SJCRH30 (cell line): ENCODE measurements at places on chromosomes 6 and 20.

GRCh38 chr6:149580880-149581279, 14.7 kb downstream of the GINM1 start:
- no peak for DNase-seq

DNA sequence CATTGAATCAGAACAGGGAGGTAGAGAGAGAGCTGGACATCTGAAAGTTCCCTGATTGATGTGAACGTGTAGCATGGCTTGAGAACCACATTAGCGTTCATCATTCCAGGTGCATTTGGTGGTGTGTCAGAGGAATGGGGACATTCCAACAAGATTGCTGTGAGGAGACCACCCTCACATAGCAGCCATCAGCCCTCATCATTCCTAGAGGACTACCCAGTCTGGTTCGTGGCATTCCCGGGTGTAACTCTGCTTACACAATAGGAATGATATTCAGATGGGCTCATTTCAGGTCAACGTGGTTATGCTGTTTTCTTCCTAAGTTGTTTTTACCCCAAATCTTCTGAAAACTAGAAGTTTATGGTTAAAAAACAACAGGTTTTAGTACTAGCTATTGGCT, 62.2 kb upstream of the KLHL31 start:
- no peak for DNase-seq

DNA sequence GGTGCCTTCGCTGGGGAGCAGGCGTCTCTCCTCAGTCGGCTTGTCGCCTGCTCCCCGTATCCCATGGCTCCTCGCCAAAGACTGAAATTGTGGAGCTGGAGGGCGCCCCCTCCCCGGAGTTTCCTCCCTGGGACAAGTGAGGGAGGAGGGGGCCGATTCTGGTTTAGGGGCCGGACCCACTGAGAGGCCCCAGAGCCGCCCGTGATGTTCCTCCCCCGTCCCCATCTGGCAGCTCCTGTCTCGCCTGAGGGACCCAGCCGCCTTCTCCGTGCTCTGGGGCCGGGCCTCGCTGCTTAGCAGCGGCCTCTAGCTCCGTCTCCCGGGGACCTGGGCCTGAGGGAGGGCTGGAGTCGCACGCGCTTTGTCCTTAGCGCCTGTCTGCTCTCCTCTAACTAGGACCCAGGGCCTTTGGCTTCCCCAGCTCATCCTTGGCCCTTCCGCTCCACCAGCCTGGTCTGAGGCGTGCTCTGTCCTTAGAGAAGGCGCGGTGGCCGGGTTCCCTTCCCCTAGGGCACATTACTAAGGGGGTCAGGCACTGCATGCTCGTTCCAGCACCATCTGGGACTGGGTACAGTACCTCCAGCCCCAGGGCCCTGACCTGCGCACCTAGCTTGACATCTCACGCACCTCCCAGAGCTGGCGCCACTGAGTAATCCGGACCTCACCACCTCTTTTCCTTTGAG, 29.7 kb downstream of the SLC12A5 start:
- no peak for DNase-seq

DNA sequence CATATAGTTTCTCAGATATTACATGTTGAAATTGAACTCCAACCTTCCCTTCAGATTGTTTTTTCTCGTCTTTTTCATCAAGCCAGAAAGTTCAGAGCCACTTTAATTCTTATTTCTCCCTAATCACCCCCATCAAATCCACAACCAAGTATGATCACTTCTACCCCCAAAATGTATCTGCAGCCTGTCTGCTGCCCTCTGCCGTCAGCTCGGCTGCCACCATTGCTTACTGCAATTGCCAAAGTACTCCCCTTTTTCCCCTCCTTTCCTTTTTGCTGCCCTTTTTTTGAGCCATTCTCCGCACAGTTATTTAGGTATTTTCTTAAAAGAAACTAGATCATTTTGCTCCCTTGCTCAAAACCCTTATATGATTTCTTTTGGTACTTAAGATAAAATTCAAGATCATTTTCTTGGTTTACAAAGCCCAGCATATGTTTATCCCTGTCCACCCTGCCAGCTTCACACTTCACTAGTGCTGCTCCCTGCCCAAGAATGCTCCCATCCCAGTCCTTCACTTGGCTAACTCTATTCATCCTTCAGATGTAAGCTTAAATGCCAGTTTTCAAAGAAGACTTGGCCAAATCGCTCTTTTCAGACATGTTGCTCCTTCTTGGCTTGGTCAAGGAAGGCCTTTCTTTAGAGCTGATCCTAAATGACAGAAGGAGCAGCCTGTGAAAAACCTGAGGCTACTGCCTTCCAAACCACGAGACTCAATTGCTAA, 63.7 kb downstream of the SH3BGRL2 start:
- no peak for DNase-seq

- peak; percentile 91 for DNase-seq
Observed at GRCh38 chr6:87697581-87698546, 4.2 kb downstream of the AKIRIN2 start.

GRCh38 chr20:47622118-47622665, 120.5 kb downstream of the NCOA3 start:
- DNase-seq: no peak

GRCh38 chr6:154993026-154993425, 2.1 kb upstream of the TIAM2 start:
- no peak for DNase-seq

- DNase-seq: no peak
Observed at GRCh38 chr6:62075869-62076268, 210.2 kb downstream of the KHDRBS2 start.

GRCh38 chr20:62792182-62792939, 3.9 kb upstream of the MRGBP start:
- DNase-seq: peak; percentile 65

DNA sequence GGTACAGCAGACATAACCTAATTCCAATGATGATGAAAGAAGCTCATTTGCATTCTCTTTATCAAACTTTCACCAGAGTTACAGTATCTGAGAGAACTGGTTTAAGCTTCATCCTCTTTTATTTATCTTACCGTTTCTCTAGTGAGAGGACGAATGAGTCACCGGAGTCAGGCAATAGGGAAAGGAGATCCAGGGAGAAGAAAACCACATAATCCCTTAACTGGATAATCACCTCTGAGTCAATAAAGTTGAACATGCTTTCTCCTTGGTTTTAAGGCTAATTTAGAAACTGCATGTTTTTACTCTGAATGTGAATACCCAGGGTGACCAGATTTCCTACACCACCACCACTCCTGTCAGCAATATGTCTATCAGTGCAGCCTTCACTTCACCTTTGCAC, 313.7 kb upstream of the TBX18 start:
- DNase-seq: peak; percentile 63

GRCh38 chr6:106667022-106667402, 37.6 kb downstream of the QRSL1 start:
- no peak for DNase-seq

DNA sequence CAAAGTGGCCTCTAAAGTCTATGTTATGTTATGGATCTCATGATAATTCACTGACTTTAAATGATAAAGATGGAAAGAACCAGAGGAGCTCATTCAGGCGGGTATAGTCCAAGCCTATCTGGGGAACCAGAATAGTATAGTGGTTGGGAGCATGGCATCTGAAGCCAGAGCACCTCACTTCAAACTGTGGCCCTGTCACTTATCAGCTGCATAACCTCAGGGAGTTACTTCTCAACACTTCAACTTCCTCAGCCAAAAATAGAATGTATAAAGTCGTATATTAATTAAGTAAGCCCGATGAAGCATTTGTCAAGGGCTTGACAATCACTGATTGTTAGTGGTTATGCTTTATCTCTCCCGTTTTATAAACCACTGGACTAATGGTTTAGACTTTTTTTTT, 112.7 kb downstream of the RTN4IP1 start:
- no peak for DNase-seq

- DNase-seq: no peak
Observed at GRCh38 chr20:33466303-33466646, 22.7 kb upstream of the SNTA1 start.

DNA sequence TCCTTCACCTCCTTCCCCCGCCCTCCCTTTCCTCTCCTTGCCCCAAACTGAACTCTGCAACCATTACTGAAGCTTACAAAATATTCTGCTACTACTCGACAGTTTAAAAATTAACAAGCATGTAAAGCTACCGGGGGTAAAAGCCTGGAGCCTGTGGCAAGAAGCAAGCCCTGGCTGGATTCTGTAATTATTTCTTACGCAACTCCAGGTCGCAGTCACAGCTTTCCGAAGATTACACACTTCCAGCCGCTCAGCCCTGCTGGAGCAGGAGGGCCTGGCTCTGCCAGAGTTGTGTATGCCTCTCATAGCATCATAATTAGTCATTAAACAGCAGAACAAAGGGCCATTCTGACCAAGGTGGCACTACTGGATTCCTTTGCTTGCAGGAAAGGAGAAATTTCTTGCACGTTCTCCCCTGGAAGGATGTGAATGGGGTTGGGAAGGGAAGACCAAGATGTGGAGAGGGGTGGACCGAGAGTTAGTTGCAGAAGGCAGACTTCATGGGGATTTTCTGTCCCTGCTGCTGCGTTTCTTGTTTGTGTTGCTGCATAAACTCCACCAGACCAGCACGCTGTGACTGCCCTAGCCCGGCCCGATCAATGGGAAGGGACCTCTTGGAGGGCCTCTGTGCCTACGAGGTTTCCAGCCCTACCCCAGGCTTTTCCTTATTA, 23.6 kb downstream of the FOXQ1 start:
- DNase-seq: peak; percentile 15

GRCh38 chr6:97572943-97573342, 289.9 kb upstream of the MMS22L start:
- DNase-seq: no peak

DNA sequence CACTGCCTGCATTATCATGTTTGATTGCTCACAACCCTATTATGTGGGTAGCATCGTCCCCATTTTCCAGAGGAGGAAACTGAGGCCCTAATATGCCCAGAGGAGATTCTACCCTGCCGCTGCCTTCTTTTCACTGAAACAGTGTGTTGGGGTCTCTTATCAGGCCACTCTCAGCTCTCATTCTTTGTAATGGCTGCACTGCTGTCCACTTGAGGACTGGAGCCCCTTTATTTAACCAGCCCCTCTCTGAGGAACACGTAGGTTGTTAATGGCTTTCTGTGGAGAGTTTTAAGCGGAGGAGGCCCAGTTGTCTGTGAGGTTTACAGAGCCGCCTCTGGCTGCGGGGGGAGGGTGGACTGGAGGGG, 32.5 kb downstream of the SRC start:
- no peak for DNase-seq

DNA sequence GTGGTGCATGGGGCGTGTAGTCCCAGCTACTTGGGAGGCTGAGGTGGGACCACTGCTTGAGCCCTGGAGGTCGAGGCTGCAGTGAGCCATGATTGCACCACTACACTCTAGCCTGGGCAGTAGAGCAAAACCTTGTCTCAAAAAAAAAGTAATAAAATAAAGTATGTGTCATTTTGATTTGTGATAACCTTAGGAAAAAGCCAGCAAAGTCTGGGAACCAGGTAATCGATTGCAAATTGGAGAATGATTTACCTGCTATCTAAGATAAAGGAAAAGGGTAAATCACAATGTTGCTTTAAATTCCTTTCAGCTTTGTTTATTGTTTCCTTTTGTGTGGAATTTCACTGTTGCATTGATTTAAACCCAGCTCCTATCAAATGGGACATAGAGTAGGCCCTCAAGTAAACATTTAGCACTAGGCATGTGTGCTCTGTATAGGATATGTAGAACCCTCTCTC, 59.0 kb downstream of the SGK1 start:
- DNase-seq: no peak

DNA sequence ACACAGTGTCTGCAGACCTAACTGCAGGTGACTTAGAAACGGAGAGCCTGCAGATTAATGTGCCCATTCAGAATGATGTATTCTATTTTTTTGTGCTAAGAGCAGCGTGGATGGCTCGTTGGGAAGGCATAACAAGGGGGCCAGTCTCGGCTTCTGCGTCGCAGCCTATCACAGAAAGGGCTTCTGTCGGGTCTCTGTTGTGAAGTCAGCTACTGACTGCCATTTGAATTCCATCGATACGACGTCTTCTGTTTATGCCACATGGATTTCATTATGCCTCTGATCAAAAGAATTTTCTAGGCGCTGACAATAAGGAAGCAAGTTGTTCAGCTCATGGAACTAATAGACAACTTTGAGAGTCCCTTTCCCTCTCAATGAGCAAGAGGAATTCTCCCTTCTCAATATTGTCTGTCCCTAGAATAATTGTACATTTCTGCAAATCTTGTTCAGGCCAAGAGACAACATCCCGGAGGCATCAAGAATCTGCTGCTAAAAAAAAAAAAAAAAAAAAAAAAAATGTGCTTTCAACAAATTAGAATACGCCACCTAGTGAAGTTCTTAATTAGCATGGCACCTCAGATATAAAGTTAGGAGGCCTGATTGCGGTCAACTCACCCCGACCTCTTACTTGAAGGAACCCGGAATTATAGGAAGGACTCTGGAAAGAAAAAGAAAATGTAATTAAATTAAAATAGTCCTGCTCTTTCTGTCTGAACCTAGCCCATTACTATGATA, 223.9 kb downstream of the TSHZ2 start:
- no peak for DNase-seq
